ENCODE measurements at places on chromosomes 12 and 14. TPM values are rescaled to one million over a fixed set of nuclear protein-coding genes. Genes with fewer than 3 reads are reported as not detected.

DNA sequence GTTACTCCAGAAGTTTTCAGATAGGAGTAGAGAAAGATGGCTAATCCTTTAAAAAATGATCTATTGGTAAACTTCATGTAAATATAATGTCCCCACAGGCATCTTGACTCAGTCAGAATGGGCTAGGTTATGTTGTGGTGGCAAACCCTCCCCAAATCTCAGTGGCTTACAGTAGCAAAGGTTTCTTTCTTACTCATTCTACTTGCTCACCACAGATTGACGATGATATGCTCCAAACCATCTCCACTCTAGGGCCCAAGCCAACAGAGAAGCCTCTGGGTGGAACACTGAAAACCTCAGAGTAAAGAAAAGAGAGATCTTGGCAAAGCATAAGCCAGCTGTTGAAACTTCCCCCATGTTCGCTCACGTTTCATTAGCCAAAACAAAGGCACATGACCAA lies 146.4 kb downstream of the EMP1 start:
- DNase-seq = no peak

DNA sequence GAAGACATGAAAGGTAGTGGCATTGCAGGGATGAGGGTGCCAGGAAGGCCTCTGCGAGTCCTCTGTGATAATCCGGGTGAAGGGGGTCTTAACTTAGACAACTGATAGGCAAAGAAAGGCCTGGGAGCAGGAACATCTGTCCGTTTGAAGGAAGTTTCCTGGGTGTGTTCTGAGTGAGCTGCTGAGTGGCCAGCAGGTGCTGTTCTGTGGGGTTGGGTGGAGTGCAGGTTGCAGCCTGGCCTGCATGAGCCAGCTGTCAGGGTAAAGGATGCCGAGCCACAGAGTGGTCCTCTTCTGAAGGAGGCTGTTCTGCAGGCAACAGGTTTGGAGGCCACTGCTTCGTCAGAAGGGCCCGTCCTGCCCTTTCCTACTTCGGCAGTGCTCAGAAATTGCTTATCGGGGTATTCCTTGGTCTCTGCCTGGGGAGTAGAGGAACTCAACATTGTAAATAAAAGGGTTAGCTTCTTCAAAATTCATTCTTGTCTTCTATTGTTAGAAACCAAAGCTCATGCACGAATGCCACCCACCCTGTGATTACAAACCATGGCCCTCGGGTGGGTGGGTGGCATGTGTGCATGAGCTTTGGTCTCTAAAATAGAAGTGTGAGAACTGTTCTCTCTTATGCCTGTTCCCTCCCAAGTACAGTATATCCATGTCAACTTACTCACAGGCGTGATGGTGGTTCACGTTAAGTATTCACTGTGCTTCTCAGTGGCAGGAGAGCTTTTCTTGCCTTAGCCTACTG lies 118.9 kb downstream of the CHST11 start:
- DNase-seq = no peak

GRCh38 chr12:120092551-120093335 lies 23.8 kb downstream of the RAB35 start:
- DNase-seq = no peak

GRCh38 chr14:104657563-104658324 lies 31.7 kb upstream of the INF2 start:
- no peak for DNase-seq

- no peak for DNase-seq
Measured at GRCh38 chr14:22316473-22316872, 272.6 kb downstream of the DAD1 start.

- DNase-seq = no peak
Measured at GRCh38 chr12:124389138-124389724, 94.3 kb downstream of the RFLNA start.

KRT71 gene
- not detected for total RNA-seq
